ENCODE measurements at places on chromosomes 3 and 15.
A peak's percentile ranks its signal among the peaks of the same experiment; 100 is the strongest.

- DNase-seq: no peak
These were observed 194.1 kb upstream of the ARHGEF26 start for GRCh38 chr3:153927107-153927506.

DNA sequence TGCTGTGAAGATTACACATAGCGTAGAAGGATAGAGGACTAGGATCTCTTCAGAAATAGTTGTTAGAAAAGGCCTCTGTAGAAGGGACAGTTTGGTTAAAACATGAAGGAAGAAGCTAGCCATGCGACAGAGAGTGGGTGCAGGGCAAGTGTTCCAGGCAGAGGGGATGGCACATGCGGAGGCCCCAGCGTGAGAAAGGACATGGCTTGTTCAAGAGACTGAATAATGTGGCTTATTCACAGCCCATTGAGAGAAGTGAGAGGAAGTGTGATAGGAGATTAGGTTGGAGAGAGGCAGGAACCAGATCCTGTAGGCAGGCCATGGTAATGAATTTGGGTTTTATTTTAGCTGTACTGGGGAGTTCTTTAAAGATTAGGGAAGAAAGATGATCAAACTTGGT, 56.4 kb downstream of the NEO1 start:
- no peak for DNase-seq

DNA sequence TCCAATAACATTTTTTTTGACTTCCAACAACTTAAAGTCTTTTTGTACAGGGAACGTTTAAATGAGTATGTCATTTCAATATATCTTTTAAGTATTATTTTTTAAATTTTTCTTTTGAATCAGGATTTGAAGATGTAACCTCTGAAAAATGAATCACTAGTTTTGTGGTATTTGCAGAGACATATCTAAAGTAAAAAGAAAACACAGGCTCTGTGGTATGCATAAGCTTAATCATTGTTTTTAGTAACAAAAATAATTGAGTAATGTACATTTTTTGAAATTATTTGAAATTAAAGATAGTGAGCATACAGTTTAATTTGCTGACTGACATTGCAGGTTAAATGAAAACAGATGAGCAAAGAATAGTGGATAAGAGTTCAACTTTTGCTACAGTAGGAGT, 531.3 kb downstream of the ROBO1 start:
- no peak for DNase-seq

- DNase-seq: no peak
These were observed 30.5 kb downstream of the CD86 start for GRCh38 chr3:122085673-122086072.

- no peak for DNase-seq
These were observed 8.0 kb downstream of the AMIGO3 start for GRCh38 chr3:49711489-49711888.

DNA sequence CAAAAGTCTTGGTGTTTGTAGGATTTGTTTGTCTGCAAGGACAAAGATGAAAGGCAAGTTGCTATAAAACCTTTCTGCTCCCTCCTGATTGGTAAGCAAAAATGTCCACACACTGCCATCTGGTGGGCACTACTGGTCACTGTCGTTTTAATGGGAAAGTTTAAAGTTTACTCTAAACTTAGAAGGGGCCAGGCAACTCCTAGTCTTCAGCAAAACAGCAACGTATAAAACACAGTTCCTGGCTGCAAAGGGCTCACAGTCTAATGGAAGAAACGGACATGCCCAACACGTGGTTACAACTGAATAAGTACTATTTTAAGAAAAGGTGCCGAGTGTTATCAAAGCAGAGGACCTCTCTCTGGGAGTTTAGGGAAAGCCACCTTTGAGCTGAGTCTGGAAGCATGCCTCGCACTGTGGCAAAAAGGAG, 23.7 kb upstream of the TPRG1 start:
- peak; percentile 52 for DNase-seq

DNA sequence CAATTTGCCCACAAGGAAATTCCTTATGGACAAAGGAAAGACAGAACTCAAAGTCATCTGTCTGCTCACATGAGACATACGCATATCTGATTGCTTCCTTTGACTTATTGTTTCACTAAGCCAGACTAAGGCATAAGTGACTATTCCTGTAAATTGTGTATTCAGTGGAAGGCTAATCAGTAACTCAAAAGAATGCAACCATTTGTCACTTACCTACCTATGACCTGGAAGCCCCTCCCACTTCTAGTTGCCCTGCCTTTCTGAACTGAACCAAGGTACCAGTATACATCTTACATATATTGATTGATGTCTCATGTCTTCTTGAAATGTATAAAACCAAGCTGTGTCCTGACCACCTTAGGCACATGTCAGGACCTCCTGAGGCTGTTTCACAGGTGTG, 53.5 kb upstream of the PROK2 start:
- no peak for DNase-seq

DNA sequence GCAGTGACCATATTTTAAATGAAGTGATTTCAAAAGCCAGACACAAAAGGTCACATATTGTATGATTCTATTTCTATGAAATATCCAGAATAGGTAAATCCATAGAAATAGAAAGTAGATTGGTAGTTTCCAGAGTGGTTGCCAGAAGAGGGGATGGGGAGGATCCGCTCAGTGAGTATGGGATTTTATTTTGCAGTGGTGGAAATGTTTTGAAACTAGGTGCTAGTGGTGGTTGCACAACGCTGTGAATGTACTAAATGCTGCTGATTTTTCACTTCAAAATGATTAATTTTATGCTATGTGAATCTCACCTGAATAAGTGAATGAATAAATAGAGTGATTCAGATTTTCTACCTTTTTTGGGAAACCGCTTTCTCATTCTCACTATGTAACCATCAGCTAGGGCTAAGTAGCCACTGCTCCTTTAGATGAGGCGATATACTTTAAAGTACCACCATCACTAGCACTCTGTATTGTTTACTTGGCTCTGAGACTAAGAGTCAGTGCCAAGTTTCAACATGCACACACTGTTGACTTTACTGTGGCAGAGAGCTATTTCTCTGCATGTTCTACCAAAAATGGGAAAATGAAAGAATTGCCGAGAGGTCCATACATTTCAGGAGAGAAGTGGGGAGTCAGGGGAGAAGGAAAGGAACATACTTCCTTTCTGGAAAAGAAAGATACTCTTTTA, 90.7 kb upstream of the GOLIM4 start:
- DNase-seq: peak; percentile 6

DNA sequence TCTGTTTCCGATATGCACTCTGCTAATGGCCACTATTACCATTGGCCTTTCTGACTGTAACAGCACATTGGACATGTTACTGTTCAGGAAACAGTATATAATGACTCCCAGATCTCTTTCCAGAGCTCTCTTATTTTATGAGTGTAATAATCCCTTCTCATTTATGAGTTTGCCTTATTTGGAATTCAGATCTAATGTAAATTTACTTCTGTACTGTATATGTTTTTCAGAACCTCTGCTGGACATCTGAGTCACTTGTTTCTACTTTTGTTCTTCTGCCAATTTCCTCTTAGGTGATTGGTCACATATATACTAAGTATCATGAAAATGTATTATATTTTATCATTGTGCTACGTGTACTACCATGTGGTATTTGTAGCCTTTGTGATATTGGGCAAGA, 30.5 kb downstream of the RSRC1 start:
- no peak for DNase-seq

DNA sequence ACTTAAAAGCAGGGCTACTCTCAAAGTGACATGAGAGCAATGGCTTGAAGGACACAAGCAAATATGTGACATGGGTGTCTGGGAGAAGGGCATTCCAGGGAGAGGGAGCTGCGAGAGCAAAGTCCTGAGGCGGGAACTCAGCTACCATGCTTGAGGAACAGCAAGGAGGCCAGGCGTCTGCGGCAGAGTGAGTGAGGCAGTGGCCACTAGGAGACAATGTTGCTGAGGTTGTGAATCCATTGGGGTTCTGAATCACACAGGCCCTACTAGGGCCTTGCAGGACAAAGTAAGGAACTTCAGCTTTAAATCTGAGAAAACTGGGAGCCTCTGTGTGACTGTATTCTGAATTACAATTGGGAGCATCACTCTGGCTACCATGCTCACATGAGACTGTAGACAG, 94.1 kb upstream of the PRICKLE2 start:
- no peak for DNase-seq

DNA sequence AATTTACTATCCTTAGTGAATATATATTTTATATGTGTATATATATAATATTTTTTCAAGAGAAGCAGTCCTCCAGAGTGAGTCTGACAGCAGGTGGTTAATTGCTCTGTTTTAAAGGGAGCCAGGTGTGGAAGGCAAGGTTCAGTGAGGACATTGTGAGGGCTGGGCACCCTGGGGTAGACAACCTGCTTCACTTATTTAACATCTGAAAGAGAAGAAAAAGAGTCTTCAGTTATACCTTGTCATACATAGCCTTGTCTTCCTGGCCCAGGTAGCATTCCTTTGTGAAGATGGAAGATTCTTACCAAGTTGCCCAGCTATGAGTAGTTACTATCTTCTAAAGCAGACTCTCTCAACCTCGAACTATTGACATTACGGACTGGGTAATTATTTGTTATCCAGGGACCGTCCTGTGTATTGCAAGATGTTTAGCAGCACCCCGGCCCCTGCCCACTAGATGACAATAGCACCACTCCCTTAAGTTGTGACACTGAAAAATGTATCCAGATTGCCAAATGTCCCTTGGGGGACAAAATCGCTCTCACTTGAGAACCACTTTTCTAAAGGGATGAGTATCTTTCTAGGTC, 336.0 kb upstream of the TRIM42 start:
- DNase-seq: no peak

GRCh38 chr3:18087988-18088387, 337.2 kb downstream of the SATB1 start:
- no peak for DNase-seq

GRCh38 chr3:42556089-42556632, 25.6 kb downstream of the SEC22C start:
- no peak for DNase-seq

DNA sequence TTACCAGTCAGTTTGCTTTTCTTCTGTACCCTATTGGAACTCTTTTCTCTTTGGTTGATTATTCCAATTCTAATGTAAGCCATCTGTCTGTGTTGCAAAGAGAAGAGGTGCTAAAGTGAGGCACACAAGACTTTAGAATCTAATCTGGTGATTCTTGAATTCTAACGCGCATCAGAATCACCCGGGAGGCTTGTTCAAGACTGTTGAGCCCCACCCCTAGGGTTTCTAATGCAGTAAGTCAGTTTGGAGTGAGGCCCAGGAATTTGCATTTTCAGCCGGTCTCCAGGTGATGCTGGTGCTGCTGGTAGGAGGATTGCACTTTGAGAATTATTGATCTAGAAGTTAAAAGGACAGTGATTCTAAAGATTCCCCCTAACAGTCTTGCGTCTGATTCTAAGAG, 185.3 kb upstream of the CHRM5 start:
- no peak for DNase-seq

GRCh38 chr3:94092086-94092485, 29.2 kb downstream of the NSUN3 start:
- no peak for DNase-seq

DNA sequence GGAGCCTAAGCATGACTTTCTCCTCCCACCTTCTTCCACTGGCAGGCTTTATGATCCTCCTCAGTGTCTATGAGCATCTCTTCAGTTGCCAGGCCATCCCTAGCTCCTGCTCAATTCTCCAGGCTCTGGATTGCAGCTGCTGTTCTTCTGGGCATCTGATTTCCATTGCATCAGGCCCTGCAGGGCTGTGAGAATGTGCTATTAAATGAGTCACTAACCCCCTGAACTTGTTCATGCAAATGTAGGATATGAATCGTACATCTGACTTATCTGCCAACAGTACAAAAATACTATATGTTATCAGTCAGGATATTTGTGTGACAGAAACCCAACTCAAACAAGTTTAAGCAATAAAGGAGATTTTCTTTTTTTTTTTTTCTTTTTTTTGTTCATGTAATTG, 11.9 kb downstream of the GPR176 start:
- no peak for DNase-seq

DNA sequence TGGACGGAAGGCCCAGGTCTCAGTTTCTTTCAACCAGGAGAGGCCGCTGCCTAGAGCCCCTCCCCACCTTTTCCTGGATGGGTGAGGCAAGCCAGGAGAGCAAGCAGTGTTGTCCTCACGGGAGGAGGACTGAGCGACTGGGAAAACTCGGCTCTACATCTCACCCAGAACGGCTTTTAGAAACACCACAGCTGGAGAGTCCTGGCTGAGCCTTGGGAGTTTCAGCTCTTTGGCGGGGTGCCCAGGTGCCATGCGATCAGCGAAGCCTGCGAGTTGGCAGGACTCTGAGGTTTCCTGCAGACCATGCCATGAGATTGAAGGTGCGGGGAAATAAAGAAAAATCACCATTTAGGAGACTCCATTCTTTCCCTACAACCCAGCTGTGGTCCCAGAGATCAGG, 26.0 kb downstream of the PPCDC start:
- DNase-seq: no peak

DNA sequence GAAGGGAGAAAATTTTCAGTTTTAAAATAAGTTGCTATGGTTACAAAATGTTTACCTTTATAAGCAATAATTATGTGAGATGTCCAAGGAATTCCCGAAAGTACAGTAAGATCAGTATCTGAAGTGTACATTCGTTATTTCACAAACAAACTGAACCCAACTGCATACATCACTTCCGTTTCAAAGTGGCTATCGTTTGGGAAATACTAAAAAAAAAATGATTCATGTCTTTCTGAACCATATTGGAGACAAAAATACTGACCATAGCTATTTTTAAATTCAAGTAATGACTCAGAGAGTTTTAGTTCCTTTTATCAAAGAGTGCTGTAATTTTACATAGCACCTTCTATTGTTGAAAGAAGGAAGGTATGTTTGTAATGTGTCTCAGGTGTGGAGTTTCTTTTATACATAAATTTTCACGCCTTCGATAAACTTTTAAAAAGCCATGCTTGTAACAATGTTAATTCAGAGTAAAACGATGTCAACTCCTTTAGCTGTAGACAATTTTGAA, 8.0 kb upstream of the ANKRD28 start:
- no peak for DNase-seq

- no peak for DNase-seq
These were observed 15.3 kb upstream of the LIMD1 start for GRCh38 chr3:45579251-45579650.

DNA sequence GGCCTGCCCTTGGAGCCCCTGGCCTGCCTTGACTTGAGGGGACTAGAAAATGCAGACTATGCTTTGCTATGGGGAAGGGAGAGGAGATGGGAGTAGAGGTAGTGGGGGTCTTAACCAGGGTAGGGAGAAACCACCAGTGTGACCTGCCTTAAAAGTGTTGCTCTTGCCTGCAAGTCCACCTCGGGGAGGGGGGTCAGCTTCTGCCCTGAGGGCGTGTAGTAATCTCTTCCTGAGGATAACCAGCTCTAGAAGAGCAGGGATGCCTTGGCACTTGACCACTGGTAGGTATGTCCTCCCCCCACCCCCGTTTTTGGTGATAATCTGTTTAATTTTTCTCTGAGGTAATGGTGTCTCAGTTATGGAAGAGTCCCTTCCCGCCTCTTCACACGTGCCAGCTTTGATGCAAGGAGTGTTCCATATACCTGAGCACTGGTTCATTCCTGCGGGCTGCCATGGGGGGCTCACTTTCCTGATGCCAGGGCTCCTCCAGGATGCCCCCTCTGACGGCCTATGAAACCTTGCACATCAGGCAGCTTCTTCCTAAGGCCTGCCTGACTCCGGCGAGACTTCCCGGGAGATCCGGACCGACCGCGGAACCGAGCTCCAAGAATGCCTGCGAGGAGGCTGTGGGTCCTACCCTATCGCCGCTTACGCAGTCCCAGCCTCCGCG, 780 bp upstream of the P4HTM start:
- DNase-seq: no peak
